ENCODE measurements at places on chromosomes 3 and 15. TPM values are rescaled to one million over a fixed set of nuclear protein-coding genes. Genes with fewer than 3 reads are reported as not detected.

The NANOGP8 gene
- polyA plus RNA-seq: not detected

The CASR gene
- not detected for polyA plus RNA-seq

The FEZF2 gene
- polyA plus RNA-seq: not detected

The SLC22A13 gene
- polyA plus RNA-seq: not detected

The ZCWPW2 gene
- polyA plus RNA-seq: not detected

The GPR62 gene
- not detected for polyA plus RNA-seq

The CCK gene
- polyA plus RNA-seq: not detected

The MYEF2 gene
- polyA plus RNA-seq: 3.9 TPM

The SYNM gene
- polyA plus RNA-seq: 0.04 TPM

The PRRT3 gene
- polyA plus RNA-seq: 1.7 TPM

The NR2E3 gene
- not detected for polyA plus RNA-seq

The UROC1 gene
- not detected for polyA plus RNA-seq

The THRB gene
- polyA plus RNA-seq: 1.2 TPM

The SACM1L gene
- polyA plus RNA-seq: 20.7 TPM

The SYNPR gene
- not detected for polyA plus RNA-seq

The RAD51 gene
- 0.61 TPM for polyA plus RNA-seq

The LEKR1 gene
- 0.94 TPM for polyA plus RNA-seq
